Activated T-cell treated with anti-CD3 and anti-CD28 coated beads for 48 hours (primary cell): ENCODE measurements at places on chromosomes 12 and 14.

- no peak for DNase-seq
These were observed 70.0 kb upstream of the SRSF5 start for GRCh38 chr14:69696633-69697557.

DNA sequence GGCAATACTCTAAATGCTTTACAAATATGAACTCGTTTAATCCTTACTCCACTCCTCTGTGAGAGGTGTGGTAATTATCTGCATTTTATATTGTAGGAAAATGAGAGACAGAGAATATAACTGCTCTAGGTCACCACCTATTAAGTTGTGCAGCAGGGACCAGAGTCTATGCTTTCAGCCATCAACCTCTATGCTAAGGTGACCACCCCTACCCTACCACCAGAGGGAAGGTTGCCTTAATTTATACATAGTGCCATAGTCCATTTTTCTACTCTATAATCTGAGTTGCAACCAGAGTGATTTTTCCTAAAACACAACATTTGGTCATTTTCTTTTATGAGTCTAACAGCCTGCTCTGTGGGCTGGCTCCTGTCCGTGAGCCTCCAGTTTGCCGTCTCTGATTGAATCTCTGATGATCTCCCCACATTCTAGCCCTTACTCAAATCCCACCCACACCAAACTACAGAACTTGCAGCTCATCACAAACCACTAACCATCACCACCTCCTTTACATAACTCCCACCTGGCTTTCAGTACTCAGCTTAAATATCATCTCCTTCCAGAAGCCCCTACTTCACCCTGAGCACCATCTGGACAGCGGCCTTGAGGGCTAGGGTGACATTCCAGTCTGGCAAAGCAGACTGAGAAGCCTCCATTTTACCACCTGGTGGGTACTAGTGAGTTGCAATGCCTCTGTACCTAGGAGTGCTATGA, 126.6 kb downstream of the PPM1H start:
- DNase-seq = no peak

- DNase-seq = peak; percentile 89
These were observed at the start of gene HECTD1 for GRCh38 chr14:31207755-31208545. Gene HECTD1 (minus strand): TSS chr14:31207793. CDS start chr14:31205936, 1,857 bp downstream.

GRCh38 chr12:93427779-93428564, 13.8 kb downstream of the UBE2N start:
- DNase-seq = no peak

DNA sequence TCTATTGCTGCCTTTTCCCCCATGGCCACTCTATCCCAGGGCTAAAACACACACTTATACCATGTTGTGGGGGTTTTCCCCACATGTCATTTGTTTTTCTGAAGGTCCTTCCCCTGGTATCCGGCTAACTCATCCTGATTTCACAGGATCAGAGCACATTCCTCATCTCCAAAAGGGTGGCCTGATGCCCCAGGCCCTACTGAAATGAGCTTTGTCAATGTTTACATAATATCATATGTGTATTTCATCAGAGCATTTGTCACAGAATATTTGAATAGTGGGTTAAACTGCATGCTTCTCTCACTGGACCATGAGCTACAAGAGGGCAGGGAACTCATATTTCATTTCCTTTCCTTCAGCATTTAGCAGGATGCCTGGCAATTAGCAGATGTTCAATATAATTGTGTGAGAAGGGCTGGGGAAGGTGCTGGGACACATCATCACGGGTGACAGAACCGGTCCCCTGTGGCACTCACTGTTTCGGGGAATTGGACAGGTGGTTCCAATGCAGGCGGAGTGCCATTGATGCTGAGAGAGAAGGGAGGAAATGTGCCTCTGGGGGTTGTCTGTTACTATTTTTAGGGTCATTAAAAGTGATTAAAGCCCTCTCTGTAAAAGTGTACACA, 26.8 kb downstream of the EMP1 start:
- no peak for DNase-seq

- no peak for DNase-seq
These were observed 150.3 kb downstream of the DPF3 start for GRCh38 chr14:72743626-72744025.
